Activated T-helper 1 cell treated with anti-CD3 and anti-CD28 coated beads, Interleukin-12 subunit alpha, Interleukin-12 subunit beta, Interleukin-2, Interleukin-4 antibody, amounts not matched to agents 30 ng/mL and 10 ng/mL and 1 ng/mL, durations not matched to agents 14 hours and 24 hours and 36 hours (primary cell): ENCODE measurements at places on chromosomes 16 and 17. TPM values are rescaled to one million over a fixed set of nuclear protein-coding genes. Genes with fewer than 3 reads are reported as not detected.

DNA sequence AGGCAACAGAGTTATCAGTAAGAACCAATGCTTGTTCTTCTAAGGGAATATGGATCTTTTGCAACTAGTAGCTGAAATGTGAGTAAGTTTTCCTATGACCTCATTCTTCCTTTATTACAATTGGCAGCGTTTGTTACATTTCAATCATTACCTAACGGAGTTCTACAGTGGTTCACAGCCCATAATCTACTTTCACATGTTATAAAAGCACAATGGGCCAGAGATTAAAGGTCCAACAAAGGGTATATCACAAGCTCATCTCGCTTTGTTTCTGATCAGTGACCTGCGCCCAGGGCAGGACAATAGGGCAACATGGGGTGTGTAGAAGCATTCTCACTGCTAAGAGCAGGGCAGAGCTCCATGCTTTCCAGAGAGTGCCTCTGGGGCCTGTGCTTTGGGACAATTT, 279.9 kb upstream of the DYNLRB2 start:
- DNase-seq = no peak

GRCh38 chr17:6045621-6046357, 24.4 kb upstream of the WSCD1 start:
- DNase-seq = no peak

DNA sequence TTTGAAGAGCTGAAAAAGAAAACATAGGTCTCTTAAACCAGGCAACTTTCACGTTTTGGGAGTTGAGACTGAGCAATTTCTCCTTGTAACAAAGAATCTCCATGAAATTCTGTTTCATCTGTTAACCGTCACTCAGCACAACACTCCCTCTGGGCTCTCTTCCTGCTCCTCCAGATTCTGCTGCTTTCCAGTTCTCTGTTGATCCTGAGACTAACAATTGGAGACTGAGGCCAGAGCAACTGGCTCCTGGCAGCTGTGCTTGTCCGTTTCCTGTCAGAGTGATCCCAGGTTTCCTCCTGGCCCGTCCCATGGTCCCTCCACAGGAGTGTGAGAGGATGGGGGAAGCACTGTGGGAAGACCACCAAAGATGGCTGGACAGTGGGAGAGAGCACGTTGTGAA, 32.5 kb downstream of the IST1 start:
- no peak for DNase-seq

The TPSG1 gene
- total RNA-seq = not detected in 2 replicates

DNA sequence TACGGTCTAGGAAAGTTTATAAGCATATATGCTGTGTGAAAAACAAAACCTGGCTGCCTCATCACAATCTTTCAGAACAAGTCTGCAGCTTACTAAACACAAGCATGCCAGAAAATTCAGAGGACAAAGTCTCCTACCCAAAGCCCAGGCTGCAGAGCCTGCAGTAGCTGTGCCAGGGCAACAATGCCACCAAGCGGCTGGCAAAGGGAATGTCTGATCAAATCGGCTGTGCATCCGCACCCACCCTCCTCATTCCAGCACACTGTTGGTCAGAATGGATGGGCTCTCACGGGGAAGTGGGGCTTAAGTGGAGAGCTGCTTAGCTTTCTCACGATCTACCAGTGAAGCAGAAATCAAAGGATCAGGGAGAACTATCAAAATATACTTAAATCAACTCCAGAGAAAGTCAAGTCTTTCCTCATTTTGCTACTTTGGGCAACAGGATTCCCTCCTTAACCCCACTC, 73.5 kb downstream of the CYTH1 start:
- peak; percentile 35 for DNase-seq
